ENCODE measurements at places on chromosomes 11 and 22.
A peak's percentile ranks its signal among the peaks of the same experiment; 100 is the strongest.

DNA sequence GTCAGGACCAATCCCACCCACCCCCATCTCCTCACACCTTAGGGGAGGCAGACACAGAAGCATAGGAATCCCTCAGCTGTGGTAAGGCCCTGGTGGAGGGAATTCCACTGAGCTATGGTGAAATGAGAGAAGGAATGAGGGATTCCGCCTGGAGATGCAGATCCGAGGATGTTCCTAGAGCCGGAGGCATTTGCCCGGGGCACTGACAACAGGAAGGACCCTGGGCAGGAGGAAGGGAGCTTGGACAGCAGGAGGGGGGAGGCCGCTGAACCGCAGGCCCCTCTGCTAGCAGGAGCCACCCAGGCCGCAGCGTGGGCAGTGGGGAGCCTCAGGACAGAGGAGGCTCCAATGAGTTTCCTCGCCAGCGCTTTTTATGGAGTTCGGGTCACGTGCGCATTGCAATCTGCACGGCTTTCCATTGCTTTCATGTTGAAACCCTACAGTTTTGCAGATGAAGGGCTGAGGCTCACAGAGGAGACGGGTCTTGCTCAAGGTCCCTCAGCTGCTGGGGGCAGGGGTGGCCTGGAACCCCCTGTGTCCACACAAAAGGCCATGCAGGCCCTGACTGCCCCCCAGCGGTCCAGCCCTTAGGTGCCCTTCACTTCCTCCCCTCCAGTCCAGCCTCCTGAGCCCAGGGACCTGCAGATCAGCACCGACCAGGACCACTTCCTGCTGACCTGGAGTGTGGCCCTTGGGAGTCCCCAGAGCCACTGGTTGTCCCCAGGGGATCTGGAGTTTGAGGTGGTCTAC, 15.5 kb downstream of the CSF2RB start:
- no peak for DNase-seq

DNA sequence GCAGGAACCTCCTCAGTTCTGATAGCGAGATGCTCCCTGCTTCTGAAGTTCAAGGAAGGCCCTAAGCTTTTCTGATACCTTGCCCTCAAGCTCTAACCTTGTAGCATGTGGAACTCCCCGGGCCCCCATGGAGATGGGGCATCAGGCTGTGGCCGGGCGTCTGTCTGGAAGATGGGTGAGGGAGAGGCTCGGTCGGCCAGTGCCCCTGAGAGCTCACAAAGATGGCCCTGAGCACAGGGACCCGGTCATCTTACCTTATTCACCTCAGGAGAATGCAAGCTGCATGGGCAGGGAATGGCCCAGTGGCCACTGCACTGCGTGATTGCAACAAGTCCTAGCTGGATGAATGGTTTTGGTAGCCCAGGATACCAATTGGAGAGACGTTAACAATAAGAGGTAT, 830.3 kb downstream of the TBC1D22A start:
- no peak for DNase-seq

- DNase-seq = no peak
Observed at GRCh38 chr11:13889552-13890249, 72.8 kb upstream of the SPON1 start.

GRCh38 chr11:107263844-107264563, 193.6 kb downstream of the CWF19L2 start:
- no peak for DNase-seq

GRCh38 chr11:119236891-119237290, 30.8 kb downstream of the CBL start:
- DNase-seq = no peak

DNA sequence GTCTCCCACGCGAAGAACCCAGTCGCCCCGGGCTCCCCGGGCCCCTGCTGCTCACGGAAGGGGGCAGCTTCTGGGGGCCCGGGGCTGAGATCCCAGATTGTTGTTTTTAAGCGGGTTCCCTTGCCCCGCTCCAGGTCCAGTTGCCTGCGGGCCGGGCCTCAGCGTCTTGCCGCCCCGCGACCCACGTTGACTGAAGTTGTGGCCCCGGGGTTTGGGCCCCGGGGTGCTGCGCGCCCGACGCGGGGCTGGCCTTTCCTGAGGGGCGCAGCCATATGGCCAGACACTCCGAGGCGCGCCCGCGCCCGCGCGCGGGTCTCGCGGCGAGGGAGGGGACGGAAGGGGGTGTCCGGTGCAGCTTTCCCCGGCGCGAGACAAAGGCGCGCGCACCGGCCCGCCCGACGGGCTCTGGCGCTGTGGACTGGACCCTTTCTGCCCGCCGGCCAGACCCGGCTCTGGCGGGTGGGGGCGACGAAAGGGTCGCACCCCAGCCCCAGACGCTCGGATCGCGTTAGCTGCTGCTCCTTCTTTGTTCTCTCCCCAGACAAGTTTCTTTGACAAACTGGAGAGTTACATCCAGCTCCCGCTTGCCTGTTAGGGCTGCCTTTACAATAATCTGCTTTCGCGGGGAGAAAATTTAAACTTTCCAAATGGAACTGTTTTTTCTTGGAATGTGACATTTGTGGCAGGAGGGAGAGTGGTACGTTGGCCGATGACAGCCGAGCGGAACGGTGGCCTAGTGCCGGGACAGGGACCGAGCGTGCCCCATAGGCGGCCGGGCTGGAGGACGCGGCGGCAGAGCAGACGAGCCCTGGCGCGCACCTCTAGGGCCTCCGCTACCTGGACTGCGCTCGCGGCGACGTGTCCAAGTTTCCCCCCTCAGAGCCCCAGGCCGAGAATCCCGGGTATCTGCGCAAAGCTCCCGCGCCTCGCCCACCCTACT, 716 bp downstream of the AMOTL1 start:
- no peak for DNase-seq

DNA sequence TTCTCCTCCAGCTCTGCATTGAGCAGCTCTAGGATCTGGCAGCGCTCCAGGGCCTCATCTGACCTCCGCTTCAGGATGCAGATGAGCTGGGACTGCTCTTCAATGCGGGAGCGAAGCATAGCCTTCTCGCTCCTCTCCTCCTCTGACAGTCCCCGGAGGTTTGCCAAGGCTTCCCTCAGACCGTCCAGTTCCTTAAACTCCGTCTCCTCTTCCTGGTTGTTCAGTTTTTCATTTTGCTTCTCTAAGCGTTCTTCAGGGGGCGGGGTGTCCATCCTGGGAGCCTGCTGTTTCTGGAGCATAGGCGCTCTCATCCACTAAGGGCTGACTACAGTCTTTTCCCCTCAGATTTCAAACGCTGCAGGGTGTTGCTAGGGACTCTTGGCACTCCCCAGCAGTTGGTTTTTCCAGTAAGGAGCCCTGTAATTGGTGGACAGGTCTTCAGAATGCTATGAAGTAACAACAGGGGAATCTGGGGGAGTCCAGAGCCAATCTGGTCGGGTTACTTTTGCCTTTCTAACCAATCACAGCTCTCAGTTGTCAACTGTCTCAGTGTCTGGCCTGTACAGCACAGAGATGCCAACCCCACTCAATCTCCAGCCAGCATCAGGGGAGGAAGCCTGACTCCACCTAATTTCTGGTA, at the start of gene CCDC89:
CCDC89 (minus strand) TSS at position 376 of the 640 bp plus-strand sequence; CDS start at position 311, 65 bp downstream.
- DNase-seq = no peak

- no peak for DNase-seq
Observed at GRCh38 chr11:117663414-117663813, 133.6 kb downstream of the DSCAML1 start.

GRCh38 chr11:2987881-2988861, 4.0 kb downstream of the NAP1L4 start:
- DNase-seq = no peak

GRCh38 chr22:19022755-19023154, 86.7 kb upstream of the PRODH start:
- no peak for DNase-seq

- DNase-seq = no peak
Observed at GRCh38 chr11:63922673-63923192, 5.8 kb upstream of the RCOR2 start.

DNA sequence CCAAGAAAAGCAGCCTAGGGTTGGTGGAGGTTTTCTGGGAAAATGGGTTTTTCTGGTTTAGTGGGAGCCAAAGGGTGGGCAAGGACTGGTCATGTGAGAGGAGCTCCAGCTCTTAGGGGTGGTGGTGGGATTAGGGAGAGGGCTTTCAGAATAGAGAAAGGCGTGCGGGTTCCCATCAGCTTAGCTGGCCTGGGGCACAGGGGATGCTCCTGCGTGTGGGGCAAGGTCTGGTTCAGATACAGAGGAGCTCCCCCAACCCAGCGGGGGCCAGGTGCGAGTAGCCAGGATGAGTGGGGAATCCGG, 644 bp downstream of the TMEM134 start:
- DNase-seq = no peak

DNA sequence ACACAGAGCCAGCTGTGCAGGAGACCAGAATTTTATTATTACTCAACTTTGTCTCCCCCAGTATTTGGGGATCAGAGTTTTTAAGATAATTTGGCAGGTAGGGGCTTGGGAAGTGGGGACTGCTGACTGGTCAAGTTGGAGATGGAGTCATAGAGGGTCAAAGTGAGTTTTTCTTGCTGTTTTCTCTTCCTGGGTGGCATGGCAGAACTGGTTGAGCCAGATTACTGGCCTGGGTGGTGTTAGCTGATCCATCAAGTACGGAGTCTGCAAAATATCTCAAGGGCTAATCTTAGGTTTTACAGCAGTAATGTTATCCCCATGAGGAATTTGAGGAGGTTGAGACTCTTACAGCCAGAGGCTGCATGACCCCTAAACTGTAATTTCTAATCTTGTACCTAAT, 153.5 kb downstream of the OR4C45 start:
- no peak for DNase-seq

DNA sequence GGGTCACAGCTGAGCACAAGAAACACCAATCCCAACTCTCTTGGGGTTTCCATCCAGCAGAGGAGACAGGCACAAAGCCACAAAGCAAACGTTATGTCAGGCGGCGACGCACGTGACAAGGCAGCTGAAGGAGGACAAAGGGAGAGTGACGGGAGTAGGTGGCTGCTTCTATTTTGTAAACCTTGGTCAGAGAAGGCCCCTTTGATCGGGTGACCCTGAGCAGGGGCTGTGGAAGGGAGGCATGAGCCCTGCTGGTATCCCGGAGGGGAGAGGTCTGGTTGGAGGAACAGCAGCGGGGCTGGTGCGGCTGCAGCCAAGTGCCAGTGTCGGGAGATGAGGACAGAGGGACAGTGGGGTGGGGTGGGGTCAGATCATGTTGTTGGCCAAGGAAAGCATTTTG, 17.3 kb upstream of the RFPL3 start:
- DNase-seq = no peak

DNA sequence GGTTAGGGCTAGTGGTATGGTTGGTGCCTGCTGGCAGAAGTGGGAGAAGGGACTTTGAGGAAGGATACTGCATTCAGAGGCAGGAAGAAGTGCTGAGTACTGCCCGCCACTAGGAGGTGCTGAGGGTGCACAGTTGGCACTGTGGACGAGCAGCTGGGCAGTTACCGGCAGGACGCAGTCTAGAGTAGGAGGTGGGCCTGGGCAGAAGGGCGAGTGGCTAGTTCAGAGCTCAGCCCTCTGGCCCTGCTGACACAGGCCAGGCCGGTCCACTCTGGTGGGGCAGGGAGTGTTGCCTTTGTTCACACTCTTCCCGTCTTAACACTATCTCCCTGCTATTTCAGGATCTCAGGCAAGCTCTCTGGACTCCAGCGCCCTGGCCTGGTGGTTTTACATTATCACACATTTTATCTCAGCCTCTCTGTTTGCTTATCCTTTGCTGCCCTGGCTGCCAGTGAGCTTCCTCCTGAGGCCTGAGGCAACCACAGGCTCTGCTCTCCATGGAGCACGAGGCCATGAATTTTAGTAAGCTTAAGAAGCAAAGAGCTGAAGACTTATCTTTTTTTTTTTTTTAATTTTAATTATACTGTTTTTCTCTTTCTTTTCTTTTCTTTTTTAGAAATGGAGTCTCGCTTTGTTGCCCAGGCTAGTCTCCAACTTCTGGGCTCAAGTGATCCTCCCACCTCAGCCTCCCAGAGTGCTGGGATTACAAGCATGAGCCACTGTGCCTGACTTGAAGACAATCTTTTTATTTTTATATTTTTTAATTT, 26.9 kb downstream of the SNAP29 start:
- DNase-seq = peak; percentile 7

DNA sequence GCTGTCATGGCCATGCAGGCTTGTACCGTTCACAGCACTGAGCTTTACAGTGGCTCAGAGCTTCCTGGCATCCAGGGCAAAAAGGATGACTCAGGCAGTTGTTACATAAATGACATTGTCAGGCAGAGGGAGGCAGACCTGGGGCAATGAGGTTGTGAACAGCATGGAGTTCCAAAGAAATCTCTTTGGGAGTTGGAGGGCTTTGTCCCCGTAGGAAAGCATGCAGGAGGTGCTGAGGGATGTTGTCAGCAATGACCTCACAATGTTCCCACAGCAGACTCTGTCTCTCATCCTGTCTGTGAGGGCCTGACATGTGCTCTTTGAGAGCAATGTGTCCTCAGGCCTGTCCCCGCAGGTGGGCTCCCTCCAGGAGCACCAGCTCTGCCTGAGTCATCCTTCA, 25.9 kb upstream of the PDE2A start:
- DNase-seq = no peak

DNA sequence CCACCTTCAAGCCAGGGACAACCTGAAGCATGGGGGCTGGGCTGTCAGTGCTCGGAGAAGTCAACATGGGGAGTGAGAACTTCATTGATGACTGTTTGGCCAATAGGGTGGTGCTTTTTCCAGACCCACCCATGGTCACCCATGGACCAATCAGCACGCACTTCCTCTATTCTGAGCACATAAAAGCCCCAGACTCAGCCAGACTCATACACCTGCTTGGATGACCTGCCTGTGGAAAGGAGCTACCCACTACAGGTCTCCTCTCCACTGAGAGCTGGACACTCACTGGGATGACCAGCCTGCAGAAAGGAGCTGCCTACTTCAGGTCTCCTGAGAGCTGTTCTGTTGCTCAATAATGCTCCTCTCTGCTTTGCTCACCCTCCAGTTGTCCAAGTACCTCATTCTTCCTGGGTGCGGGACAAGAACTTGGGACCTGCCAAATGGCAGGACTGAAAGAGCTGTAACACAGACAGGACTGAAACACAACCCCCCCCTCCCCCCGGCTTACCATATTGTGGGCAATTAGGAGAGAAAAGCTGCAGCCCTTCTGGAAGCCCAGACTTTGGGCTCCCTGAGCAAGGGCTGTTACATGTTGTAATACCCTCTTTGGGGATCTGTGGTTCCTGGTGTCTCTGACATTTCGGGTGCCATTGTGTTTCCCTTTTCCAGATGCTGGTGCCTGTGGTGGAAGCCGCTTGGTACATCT, 44.4 kb upstream of the WNT11 start:
- DNase-seq = no peak

DNA sequence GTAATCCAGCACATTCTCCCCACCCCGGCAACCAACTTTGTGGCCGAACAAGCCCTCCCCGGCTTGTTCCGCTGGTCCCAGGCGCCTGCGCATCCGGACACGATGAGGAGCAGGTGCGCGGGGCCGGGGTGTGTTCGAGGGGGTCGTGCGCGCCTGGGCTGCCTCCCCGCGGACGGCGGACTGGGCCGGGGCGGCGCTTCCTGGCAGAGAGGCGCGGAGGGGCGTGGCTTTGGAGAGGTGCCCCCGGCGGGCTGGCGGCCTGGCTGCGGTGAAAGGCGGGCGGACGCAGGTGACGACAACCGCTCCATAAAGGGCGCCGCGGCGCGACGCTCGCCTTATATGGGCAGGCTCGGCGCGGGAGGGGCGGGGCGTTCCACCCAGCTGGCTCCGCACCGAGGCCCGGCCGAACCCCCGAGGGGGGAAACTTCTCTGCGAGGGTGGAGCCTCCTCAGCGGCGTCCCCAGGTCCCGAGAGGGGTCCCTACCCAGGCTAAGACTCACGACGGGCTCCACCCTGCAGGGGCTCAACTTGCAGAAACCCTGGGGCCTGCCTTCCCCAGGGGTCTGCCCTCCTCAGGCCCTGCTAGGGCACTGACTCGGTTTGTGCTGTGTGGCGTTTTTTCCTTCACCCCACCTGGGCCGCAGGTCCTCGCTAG, 26.4 kb downstream of the TXN2 start:
- no peak for DNase-seq

GRCh38 chr11:85914425-85914824, 59.2 kb downstream of the CCDC83 start:
- DNase-seq = no peak

Data from HS-27A (cell line).